ENCODE measurements at places on chromosomes 5 and 9.

DNA sequence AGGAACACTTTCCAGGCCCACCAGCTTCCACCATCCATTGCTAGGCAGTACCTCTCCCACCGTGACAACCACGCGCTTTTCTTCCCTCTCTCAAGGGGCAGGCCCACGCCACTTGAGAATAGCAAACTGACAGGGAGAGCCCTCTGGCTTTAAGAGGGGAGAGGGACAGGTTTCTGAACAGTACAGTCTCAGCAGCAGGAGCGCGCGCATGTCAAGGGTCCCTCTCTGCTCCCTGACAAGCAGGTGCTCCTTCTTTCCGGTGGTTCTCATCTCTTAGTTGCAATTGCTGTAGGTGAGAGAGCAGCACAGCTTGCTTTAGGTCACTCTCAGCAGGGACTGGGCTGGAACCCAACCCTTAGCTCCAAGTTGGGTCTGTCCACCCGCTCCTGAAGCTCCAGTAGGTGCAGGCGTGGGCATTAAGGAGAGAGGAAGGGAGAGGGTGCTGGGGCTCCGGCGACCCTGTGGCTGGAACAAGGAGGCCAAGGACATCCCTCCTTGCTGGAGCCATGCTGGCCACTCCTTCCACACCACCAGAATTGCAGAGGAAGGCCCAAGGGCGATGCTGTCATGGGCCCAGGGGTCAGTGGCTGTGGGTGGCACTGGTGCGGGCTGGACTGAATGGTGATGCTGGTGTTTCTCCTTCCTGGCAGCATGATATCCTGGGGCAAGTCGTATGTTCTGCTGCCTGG is 9.0 kb upstream of the PHF2 start:
- DNase-seq = no peak

- DNase-seq = no peak
Observed at GRCh38 chr9:34884747-34885189, 73.3 kb upstream of the PHF24 start.

- DNase-seq = no peak
Observed at GRCh38 chr9:95841377-95841776, 34.1 kb upstream of the ERCC6L2 start.

- no peak for DNase-seq
Observed at GRCh38 chr5:59648038-59648831, 245.3 kb downstream of the PDE4D start.

All from stimulated activated CD8-positive, alpha-beta memory T cell treated with anti-CD3 and anti-CD28 coated beads, Interleukin-2, amount 100 ng/mL, for 1 hour (primary cell).